ENCODE measurements at places on chromosomes 1 and 21.

DNA sequence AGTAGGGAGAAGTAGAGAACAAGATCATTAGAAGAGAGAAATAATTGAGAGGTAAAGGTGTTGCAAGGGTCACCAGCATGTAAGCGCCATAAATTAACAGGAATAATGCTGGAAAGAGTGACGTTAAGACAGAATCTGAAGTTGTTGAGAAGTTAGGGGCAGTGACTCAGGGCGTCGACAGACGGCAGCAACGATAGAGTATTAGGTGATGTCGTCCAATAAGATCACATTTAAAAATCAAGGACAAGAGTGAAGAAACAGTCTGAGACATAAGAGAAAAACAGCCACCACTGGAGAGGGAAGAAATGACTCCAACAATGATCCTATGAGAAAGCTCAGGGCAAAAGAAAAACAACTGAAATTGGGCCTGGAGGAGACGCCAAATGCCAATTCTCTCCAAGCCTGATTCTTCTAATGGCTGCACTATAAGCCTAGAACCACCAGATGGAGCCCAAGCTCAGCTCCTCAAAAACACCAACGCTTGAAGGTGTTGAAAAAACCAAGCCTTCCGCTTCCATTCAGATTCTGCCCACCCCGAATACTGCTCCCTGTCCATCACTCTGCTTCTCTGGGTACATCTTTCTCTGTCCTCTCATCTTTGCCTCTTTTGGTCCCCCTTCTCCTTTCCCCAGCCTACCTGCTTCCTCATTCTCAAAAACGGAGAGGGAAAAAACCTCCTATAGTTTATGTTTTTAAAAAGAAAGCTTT lies 70.0 kb downstream of the LUZP1 start:
- H3K4me3 ChIP-seq = no peak overlapping the region
- DNase-seq = peak; percentile 86

DNA sequence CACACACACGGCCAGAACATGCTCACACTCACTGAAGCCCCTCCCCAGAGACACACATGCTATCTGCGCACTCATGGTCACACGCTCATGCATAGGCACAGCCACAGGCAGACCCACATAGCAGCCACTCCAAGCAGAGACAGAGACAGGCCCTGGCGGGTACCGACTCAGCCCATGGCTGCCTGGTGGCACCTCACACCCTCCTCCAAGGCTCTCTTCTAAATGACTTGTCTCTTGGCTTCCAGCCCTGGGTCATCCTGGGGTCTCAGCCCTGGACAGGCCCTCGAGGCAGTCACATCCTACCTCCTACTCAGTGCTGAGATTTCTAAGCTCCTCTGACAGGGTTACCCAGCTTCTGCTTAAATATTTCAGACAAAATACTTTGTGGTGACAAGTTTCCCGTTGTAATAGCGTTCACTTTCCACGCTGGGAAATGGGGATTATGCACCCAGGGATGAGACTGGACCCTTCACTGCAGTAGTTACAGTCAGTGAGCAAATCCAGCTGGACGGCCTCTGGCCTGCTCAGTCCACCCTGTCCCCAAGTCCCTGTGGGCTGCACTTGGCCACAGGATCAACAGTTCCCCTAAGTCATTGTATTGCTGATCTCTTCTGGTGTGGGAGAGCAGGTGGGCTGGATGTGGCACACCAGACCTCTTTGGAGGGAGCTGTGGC lies 2.9 kb upstream of the NFASC start:
- H3K36me3 ChIP-seq = no peaks in the 10 kb centered on the region
- H3K27ac ChIP-seq = no peak overlapping the region
- H3K4me3 ChIP-seq = no peak overlapping the region
- H3K27me3 ChIP-seq = no peaks in the 10 kb centered on the region
- no peak for DNase-seq
- peaks cover 6% of the 10 kb centered on the region for H3K4me1 ChIP-seq

- no peaks in the 10 kb centered on the region for H3K4me1 ChIP-seq
- no peaks in the 10 kb centered on the region for H3K36me3 ChIP-seq
- H3K27me3 ChIP-seq = no peaks in the 10 kb centered on the region
- H3K4me3 ChIP-seq = no peak overlapping the region
- DNase-seq = no peak
Measured at GRCh38 chr1:51482881-51483280, 36.2 kb downstream of the EPS15 start.

GRCh38 chr21:34913811-34914210 lies 135.3 kb downstream of the RUNX1 start:
- no peaks in the 10 kb centered on the region for H3K27me3 ChIP-seq
- H3K4me1 ChIP-seq = peaks cover 10% of the 10 kb centered on the region
- no peak overlapping the region for H3K27ac ChIP-seq
- no peak for DNase-seq
- H3K36me3 ChIP-seq = no peaks in the 10 kb centered on the region

DNA sequence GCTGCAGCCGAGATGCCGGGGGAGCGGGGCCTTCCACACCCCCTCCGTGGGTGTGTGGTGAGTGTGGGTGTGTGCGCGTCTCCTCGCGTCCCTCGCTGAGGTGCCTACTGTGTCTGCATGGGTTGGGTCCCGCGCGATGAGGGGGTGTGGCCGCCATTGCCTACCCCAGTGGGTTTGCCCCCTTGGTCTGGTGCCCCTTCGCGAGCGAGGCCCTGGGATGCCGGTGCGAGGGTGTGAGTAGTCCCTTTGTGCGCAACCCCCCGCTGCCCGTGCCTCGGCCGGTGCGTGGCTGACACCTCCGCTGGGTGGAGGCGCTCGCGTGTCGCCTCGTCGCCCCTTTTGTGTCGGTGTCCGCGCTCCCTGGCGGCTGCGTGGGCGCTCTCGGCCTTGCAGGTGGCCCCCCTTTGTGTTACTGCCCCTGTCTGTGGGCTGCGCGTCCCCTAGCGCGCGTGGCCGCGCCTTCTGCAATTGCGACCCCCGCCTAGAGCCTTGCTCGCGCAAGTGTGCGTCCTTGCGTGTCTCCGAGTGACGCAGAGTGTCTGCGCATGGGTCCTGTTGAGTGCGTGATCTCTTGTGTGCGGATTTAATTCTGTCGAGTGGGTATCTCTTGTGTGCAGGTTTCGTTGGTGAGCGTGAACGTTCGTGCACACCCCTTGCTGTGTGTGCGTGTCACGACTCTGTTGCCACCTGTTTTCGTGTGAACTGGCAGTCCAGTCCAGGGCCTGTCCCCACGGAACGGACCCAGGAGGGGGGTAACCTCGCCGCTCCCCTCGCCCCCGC lies 553 bp downstream of the TTC3 start:
- no peak for DNase-seq
- peak overlapping the region; percentile 33 for H3K4me3 ChIP-seq
- H3K27me3 ChIP-seq = peaks cover 2% of the 10 kb centered on the region
- H3K36me3 ChIP-seq = no peaks in the 10 kb centered on the region
- H3K27ac ChIP-seq = no peak overlapping the region
- no peaks in the 10 kb centered on the region for H3K4me1 ChIP-seq

DNA sequence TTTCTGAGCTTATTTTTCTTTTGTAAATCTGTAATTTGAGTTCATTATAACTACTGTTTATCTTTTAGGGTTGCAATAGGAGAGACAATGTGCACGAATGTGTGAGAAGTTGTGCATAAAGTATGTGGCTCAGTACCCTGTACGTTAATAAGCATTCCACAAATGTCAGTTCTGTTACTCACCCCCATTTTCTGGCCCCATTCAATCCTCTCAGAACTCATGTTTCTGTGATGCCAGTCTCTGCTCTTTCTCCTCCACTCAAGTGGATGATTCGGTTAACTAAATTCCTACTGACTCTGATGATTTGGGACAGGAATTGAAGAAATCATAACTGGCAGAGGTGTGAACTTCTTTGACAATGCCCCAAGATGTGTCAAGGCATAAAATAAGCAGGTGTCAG lies 10.2 kb upstream of the DMRTB1 start:
- H3K27me3 ChIP-seq = no peaks in the 10 kb centered on the region
- peaks cover 16% of the 10 kb centered on the region for H3K4me1 ChIP-seq
- H3K36me3 ChIP-seq = no peaks in the 10 kb centered on the region

DNA sequence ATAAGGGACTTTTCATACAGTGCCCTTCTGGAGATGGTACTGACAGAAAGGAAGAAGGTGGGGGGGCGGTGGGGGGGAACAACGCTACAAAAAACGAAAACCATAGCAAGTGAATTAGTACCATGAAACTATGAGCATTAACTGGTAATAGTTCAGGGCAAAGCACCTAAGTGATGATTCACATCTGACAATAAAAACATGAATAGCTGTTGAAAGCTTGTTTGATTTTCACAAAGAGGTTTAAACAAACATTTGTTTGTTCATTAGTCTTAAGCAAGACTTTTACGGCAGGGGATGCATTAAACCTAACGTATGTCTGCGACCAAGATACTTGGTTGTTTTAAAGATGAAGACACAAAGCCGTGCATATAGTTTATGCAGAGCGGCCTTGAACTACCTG lies 177.5 kb downstream of the LMO4 start:
- no peak for DNase-seq
- H3K4me1 ChIP-seq = no peaks in the 10 kb centered on the region
- H3K27ac ChIP-seq = no peak overlapping the region
- no peaks in the 10 kb centered on the region for H3K36me3 ChIP-seq
- H3K27me3 ChIP-seq = no peaks in the 10 kb centered on the region

GRCh38 chr1:21084111-21084810 lies 92.4 kb downstream of the EIF4G3 start:
- DNase-seq = no peak
- H3K4me1 ChIP-seq = peaks cover 5% of the 10 kb centered on the region
- H3K36me3 ChIP-seq = no peaks in the 10 kb centered on the region
- no peak overlapping the region for H3K27ac ChIP-seq
- H3K4me3 ChIP-seq = no peak overlapping the region

GRCh38 chr1:30911059-30911954 lies 2.7 kb upstream of the SDC3 start:
- no peaks in the 10 kb centered on the region for H3K36me3 ChIP-seq
- H3K27ac ChIP-seq = no peak overlapping the region
- no peaks in the 10 kb centered on the region for H3K27me3 ChIP-seq
- H3K4me3 ChIP-seq = no peak overlapping the region
- peaks cover 13% of the 10 kb centered on the region for H3K4me1 ChIP-seq

DNA sequence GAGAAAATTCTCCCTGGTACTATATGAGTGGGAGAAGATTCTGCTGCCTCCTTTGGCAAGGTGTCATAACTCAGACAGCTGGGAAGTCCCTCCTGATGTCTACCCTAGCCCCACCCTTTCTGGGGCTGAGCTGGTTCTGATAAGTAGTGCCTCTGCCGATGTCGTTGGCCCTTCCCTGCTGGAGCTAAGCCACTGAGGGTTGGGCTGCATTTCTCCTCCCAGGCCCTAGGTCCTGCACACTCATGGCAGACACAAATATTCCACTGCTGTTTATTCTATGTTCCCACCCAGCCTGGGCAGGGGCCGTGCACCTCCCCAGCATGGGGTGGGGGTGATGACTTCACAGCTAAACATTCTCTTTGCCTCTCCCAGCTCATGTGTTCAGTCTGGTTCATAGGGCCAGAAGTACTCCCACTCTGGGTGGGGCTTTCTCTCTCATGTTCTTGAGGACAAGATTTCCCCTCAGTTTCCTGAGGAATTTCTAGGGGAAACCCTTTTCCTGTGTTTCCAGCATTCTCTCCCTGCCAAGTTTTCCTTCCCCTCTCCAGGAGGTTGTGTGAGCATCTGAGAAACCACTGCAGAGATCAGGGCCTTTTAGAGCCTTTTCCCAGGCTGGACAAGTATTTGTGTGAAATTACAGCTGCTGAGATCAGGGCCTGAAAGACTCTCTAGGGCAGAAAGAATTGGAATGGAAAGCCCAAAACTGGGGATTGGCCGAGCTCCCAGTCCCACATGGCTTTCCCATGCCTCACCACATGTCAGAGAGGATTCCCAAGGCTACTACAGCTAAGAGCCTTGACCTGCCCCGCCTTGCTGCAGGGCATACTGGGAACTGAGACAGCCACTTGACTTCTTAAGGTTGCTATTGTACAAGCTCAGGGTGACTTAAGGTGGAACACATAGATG lies 66.2 kb downstream of the ATP2B4 start:
- peaks cover 5% of the 10 kb centered on the region for H3K4me1 ChIP-seq
- no peak overlapping the region for H3K27ac ChIP-seq
- no peaks in the 10 kb centered on the region for H3K36me3 ChIP-seq
- no peaks in the 10 kb centered on the region for H3K27me3 ChIP-seq
- peak; percentile 72 for DNase-seq
- H3K4me3 ChIP-seq = no peak overlapping the region

- no peaks in the 10 kb centered on the region for H3K36me3 ChIP-seq
- no peaks in the 10 kb centered on the region for H3K27me3 ChIP-seq
- peak; percentile 83 for DNase-seq
- H3K27ac ChIP-seq = no peak overlapping the region
Measured at GRCh38 chr1:27862671-27863537, 9.4 kb upstream of the THEMIS2 start.

- H3K27ac ChIP-seq = no peak overlapping the region
- no peaks in the 10 kb centered on the region for H3K36me3 ChIP-seq
- H3K27me3 ChIP-seq = peaks cover 2% of the 10 kb centered on the region
Measured at GRCh38 chr1:229408458-229409037, 25.3 kb downstream of the ACTA1 start.

- no peak overlapping the region for H3K27ac ChIP-seq
- no peaks in the 10 kb centered on the region for H3K27me3 ChIP-seq
- no peak for DNase-seq
- no peaks in the 10 kb centered on the region for H3K36me3 ChIP-seq
- H3K4me1 ChIP-seq = no peaks in the 10 kb centered on the region
- H3K4me3 ChIP-seq = no peak overlapping the region
Measured at GRCh38 chr1:234270581-234271242, 102.5 kb upstream of the COA6 start.

DNA sequence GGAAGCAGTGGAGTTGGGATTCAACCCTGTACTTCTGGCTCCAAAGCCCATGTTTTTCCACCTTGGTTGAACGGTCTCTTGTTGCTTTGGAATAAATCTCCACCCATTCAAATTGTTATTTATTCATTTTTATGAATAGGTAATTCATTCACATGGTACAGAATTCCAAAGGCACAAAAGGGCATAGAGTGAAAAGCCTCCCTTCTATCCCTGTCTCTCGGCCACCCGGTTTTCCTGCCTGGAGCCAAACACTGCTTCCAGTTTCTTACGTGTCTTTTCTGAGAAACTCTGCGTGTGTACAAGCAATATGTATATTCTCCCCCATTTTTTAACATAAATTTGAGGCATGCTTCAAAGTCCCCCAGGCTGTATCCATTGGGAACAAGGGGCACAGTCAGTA lies 3.9 kb downstream of the EXTL1 start:
- no peaks in the 10 kb centered on the region for H3K36me3 ChIP-seq
- no peaks in the 10 kb centered on the region for H3K4me1 ChIP-seq
- H3K4me3 ChIP-seq = no peak overlapping the region
- no peaks in the 10 kb centered on the region for H3K27me3 ChIP-seq
- H3K27ac ChIP-seq = no peak overlapping the region

DNA sequence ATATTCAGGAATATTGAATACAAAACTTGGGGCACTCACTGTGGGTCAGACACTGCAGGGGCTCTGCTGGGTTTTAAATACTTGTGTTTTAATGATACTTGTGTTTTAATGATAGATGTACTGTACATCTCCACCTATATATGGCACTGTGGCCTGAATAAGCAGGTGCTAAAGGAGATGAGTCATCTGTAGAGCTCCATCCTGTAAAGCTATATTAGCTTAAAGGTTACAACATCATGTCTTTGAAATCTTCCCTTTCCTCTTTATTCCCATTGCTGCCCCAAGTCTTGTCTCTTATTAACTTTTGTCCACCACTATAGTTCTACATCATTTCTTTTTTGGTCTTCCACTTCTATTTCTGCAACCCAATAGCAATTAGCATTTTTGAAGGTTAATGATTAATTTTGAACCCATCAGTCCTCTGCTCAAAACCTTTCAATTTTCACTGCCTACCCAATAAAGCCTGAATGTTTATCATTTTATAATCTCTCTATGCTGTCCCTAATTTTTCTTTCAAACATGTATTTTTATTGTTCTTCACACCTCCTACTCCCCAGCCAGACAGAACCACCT lies 113.3 kb upstream of the PTGFR start:
- H3K4me3 ChIP-seq = no peak overlapping the region
- no peaks in the 10 kb centered on the region for H3K4me1 ChIP-seq
- no peak overlapping the region for H3K27ac ChIP-seq
- H3K36me3 ChIP-seq = no peaks in the 10 kb centered on the region
- no peaks in the 10 kb centered on the region for H3K27me3 ChIP-seq
- DNase-seq = no peak

All from mesendoderm (in vitro differentiated cells).